ENCODE measurements at places on chromosomes 4 and X.
A peak's percentile ranks its signal among the peaks of the same experiment; 100 is the strongest.

DNA sequence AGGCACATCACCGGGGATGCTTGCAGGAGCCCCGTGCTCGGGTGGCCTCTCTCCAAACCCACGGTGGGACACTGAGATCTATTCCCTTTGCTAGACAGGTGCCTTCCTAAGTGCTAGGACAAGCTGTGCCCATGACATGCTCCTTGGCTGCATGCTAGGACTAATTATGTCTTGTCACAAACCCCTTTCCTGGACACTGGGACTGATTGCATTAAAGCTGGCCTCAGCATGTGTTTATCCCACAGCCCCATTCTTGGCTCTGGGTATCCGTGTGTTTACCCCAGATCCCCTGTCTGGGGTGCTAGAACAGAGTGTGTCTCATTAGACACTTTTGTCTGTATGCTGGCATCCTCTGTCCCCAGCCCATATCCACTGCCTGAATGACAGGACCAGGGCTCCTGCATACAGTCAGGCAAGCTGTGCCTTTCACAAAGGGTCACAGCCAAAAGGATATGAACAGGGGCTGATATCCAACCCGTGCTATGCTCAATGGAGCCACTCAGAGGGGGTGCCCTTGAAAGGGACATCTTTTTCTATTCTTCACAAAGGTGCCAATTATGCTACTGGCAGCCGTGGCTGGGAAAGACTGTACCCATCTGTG, 9.2 kb upstream of the IQSEC2 start:
- no peak for DNase-seq

GRCh38 chr4:158722291-158722916, 792 bp downstream of the PPID start:
- DNase-seq: peak; percentile 48

DNA sequence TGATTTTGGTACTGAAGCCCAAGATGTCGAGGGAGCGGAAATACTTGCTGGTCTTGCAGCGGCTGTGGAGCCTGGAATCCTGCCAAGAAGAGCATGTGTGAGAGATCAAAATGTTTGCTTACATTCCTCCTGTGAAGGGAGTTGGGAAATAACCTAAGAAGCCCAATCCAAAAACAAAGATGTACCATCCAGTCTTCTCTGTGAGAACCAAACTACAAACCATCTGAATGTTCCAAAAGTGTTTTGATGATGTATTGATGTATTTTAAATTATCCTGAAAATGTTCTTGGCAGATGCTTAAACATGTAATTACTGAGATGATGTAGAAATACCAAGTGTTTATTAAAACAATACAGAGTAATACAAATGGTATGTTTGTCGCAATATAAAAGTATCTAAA, 10.1 kb upstream of the ADH1A start:
- DNase-seq: peak; percentile 98

DNA sequence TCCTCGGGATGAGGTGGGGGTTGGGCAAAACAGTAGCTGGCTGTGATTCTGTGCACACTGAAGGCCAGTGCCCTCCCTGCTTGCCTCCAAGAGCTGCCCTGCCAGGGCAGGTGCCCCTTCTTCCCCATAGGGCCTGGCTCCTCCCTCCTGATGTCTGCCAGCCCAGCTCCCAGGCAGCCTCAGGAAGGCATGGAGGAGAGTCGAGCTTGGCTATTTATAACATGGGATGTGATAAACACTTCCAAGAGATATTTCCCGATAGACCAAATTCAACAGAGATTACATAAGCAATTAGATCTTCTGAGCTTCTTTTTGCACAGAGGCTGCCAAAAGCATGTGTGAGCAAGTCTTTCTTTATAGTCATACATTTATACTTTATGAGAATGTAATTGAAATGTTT, 45.3 kb upstream of the PJA1 start:
- DNase-seq: no peak

DNA sequence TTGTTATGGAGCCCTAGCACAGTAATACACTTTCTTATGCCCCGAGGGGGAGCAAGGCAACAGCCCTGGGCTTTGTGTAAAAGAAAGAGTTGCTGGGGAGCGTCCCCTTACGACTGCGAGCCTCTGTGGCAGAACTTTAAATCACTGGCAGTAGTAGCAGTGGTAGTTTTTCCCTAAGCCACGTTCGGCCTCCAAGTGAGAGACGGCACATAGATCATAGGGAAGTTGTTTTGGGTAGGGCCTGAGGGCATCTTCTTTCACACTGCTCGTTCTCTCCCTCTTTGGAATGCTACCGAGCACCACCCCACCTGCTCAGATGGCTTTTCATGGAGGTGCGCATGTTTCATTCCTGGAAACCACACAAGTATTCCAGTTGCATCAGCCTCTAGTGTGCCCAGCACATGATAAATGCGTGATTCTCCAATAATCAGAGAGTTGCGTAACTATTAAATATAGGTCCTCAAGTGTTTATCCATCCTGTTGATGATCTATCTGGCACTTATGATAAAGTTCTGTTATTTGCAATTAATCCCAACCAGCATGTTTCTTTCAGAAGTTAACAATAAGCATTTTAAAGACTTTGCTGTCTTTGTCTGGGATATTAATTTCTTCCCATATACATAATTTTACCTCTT, 7.0 kb upstream of the SYNPO2 start:
- DNase-seq: no peak

DNA sequence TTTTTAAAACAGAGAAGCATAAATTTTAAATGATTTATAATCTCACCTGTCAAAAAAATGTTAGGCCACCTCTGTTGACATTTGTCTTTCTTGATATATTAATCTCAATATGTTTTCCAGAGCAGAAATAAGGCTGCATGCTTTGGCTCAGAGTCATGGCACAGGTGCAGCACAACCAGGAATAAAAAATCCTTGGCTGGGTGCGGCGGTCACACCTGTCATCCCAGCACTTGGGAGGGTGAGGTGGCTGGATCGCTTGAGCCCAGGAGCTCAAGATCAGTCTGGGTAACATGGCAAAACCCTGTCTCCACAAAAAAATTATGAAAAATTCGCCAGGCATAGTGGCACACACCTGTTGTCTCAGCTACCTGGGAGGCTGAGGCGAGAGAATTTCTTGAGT, 18.1 kb downstream of the CPLX1 start:
- no peak for DNase-seq

GRCh38 chrX:3226087-3226486, 120.4 kb downstream of the MXRA5 start:
- DNase-seq: no peak

GRCh38 chr4:41424522-41424921, 113.4 kb upstream of the LIMCH1 start:
- DNase-seq: no peak
